Ovary (tissue), 10 donors: ENCODE measurements at places on chromosomes 12 and 14.

DNA sequence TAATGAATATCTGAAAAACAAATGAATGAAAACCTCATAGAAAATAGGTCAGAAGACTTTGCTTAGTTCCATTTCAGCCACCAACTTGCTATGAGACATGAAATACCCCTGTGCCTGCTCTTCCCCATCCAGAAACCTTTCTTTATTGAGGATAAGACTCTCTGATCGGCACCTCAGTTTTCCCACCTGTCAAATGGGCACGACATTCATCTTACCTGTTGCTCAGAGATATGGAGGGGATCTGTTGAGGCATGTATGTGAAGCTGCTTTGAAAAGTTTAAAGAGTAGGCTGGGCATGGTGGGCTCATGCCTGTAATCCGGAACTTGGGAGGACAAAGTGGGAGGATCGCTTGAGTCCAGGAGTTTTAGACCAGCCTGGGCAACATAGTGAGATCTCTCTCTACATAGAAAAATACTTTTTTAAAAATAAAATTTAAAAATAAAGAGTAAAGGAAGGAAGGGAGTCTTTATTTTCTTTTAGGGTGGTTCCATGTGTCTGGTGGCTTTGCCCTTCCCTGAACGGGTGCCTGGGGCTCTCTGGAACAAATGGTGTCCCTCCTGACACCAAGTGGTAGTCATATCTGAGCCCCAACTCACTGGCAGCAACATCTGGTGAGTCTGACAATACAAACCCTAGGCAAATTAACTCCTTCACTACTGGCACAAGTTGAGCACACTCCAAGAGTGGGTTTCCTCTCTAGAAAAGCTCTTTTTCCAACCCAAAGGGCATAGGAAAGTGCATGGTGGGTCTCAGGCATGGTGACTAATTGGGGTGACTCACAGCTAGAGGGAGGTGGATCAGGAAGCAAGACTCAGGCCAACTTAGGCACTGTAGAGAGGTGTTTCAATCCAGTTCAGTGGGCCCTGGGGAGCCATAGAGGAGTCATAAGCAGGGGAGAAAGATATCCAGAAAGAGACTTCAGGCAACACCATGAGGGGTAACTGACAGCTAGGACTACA, 42.1 kb downstream of the MAP1LC3B2 start:
- H3K4me1 ChIP-seq: peaks cover 20% of the 10 kb centered on the region
- H3K27me3 ChIP-seq: no peaks in the 10 kb centered on the region
- DNase-seq: no peak
- no peak overlapping the region for H3K4me3 ChIP-seq
- H3K27ac ChIP-seq: no peak overlapping the region

DNA sequence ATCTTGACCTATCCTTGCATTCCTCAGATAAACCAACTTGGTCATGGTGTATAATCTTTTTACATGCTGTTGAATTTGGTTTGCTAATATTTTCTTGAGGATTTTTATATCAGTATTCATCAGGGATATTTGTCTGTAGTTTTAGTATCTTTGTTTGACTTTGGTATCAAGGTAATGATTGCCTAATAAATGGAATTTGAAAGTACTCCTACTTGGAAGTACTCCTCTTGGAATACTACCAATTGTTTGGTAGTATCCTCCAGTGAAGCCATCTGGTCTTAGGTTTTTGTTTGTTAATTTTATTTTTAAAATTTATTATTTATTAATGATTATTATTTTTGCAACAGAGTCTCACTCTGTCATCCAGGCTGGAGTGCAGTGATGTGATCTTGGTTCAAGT, 85.0 kb downstream of the ATF7IP start:
- H3K4me1 ChIP-seq: peaks cover 1% of the 10 kb centered on the region
- no peak overlapping the region for H3K4me3 ChIP-seq
- no peak for DNase-seq
- no peak overlapping the region for H3K27ac ChIP-seq
- H3K27me3 ChIP-seq: no peaks in the 10 kb centered on the region

- no peaks in the 10 kb centered on the region for H3K27me3 ChIP-seq
- no peak for DNase-seq
- H3K4me3 ChIP-seq: no peak overlapping the region
- H3K27ac ChIP-seq: no peak overlapping the region
- no peaks in the 10 kb centered on the region for H3K4me1 ChIP-seq
- no peaks in the 10 kb centered on the region for H3K36me3 ChIP-seq
Observed at GRCh38 chr14:45057349-45057748, 26.6 kb upstream of the PRPF39 start.

- no peak overlapping the region for H3K27ac ChIP-seq
- no peaks in the 10 kb centered on the region for H3K36me3 ChIP-seq
- DNase-seq: no peak
Observed at GRCh38 chr12:96919510-96920210, 12.6 kb downstream of the NEDD1 start.

- H3K27me3 ChIP-seq: no peaks in the 10 kb centered on the region
- H3K27ac ChIP-seq: no peak overlapping the region
- DNase-seq: no peak
- H3K4me3 ChIP-seq: no peak overlapping the region
- no peaks in the 10 kb centered on the region for H3K36me3 ChIP-seq
Observed at GRCh38 chr12:79083181-79083580, 218.6 kb downstream of the SYT1 start.

DNA sequence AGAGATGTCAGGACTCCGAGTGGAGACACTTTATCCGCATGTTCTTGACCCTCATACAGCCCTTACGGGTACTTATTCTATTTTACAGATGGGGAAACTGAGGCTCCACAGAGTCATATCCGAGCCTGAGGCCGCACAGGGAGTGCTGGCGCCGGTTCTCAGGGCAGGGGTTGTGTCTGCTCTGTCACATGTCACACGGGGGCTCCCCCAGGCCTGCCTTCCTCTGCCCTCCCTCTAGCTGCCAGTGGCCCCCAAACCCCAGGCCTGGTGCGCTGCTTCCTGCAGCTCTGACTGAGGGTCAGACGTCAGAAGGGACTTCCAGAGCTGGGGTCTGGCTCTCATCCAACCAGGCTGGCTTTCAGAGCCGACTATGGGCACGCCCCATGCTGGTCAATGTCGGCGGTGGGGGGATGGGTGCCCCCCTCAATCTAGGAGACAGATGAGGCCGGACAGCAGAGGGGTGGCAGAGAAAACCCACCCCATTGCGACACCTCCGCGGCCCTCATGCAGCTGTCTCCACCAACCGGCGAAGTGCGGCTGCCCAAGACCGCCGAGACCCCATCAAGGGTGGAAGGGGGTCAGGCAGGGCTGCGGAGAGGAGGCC, 811 bp upstream of the INF2 start:
- H3K4me1 ChIP-seq: peaks cover 20% of the 10 kb centered on the region
- H3K27ac ChIP-seq: no peak overlapping the region
- peak overlapping the region; percentile 57 for H3K4me3 ChIP-seq

DNA sequence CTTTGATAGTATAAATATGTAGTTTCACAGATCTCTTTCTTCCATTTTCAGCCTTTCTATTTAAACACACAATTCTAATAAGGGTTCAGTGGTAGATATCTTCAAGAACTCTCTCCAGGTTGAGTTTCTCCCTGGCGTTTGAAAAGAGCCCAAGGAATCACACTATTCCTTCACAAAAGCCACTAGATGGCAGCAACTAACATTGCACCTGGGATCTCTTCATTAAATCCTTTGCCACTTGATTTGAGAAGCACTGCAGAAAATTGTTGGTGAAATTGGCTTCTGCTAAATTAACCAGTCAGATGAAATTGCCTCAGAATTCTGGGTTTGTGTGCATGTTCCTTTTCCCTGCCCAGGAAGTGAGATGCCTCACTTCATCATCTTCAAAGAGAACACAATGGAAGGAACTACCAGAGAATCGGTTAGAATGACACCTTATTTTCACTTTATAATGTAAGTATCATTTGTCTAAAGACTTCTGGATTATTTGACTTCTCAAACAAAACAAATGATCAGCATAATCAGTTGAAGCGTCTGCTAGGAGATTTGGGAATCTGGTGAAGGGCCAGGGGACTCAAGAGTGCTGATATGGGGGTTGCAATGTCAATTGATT, 6.8 kb downstream of the CCDC198 start:
- H3K27ac ChIP-seq: no peak overlapping the region
- H3K36me3 ChIP-seq: no peaks in the 10 kb centered on the region
- DNase-seq: no peak
- H3K4me1 ChIP-seq: no peaks in the 10 kb centered on the region

DNA sequence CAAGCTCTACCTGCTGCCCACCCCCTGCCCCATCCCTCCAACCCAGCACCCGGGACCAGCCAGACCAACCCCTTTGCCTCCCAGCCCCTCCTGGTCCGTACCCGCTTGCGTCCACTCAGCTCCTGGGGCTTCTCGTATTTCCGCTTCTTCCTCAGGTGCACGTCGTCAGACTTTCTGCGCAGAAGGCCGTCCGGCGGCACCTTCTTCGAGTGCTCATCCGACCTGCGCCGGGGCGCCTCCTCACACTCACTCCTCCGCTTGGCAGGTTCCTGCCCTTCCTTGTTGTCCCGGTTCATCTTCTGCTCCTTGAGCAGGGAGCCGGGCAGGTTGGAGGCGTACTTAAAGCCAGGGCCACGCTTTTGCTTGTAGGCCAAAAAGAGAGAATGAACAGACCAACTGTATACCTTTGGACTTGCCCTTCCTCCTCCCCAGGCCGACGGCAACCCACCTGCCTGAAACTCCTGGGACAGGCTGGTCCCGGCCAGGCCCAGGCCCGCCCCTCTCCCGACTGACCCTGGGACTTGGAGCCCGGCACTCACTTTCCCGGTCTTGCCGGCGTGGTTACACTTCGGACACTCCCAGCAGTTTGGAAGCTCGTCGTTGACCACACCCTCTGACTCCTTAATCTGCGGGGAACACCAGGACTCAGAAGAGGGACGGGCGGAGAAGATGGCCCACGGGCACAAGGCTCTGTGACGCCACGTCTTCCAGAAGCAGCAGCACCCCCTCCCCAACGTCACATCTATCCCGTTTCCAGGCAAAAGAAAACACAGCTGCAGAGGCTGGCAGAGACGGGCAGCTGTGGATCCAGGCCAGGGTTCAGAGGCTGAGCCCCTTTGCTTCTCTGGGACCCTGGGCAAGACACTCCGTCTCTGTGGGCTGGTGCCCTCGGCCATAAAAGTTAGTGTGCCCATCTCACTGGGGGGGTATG, 44.3 kb downstream of the RNF34 start:
- no peak for DNase-seq
- no peaks in the 10 kb centered on the region for H3K36me3 ChIP-seq
- no peaks in the 10 kb centered on the region for H3K27me3 ChIP-seq
- H3K4me3 ChIP-seq: no peak overlapping the region
- peaks cover 7% of the 10 kb centered on the region for H3K4me1 ChIP-seq

DNA sequence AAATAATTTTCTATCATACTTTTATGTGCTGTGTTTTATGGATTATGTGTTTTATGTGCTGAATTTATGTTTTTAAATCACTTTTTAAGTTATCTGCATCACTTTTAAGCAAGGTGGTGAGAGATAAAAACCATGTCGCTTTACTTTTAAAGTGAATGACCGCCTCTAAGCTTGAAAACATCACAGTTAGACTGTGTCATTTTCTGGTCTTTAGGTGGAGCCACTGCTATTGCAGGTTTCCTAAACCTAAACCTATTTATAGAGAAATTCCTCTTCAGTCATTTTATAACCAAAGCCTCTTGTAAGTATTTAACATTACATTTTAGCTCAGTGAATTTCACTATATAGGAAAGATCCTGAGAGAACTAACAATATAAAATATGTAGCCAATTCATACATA, 21.0 kb upstream of the MDM2 start:
- no peak overlapping the region for H3K27ac ChIP-seq
- no peak for DNase-seq
- no peaks in the 10 kb centered on the region for H3K27me3 ChIP-seq
- no peaks in the 10 kb centered on the region for H3K36me3 ChIP-seq
- H3K4me3 ChIP-seq: no peak overlapping the region

DNA sequence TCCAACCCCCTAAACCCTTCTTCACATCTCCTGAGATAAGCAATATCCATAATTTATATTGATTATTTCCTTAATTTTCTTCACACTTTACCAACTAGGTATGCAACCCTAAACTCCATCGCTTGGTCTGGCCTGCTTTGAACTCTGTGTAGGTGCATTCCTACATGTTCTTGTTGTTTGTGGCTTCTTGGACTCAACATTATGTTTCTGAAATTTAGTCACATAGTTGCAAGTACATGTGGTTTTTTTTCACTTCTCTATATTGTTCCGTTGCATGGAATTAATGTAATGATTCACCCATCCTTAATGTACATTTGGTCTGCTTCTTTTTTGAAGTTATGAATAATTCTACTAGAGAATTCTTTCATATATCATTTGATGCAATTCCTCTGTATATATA, 1.6 kb upstream of the TAS2R30 start:
- no peak overlapping the region for H3K4me3 ChIP-seq
- no peaks in the 10 kb centered on the region for H3K27me3 ChIP-seq
- H3K36me3 ChIP-seq: no peaks in the 10 kb centered on the region
- no peak overlapping the region for H3K27ac ChIP-seq
- peaks cover 2% of the 10 kb centered on the region for H3K4me1 ChIP-seq
- DNase-seq: no peak

- no peak for DNase-seq
- no peaks in the 10 kb centered on the region for H3K4me1 ChIP-seq
- peaks cover 3% of the 10 kb centered on the region for H3K36me3 ChIP-seq
- H3K27ac ChIP-seq: no peak overlapping the region
- no peak overlapping the region for H3K4me3 ChIP-seq
Observed at GRCh38 chr12:123690191-123690840, 19.4 kb downstream of the TCTN2 start.

GRCh38 chr12:54421175-54421878, 2.3 kb upstream of the ITGA5 start:
- no peak overlapping the region for H3K4me3 ChIP-seq
- peak; percentile 71 for DNase-seq
- H3K27ac ChIP-seq: peak overlapping the region; percentile 8
- no peaks in the 10 kb centered on the region for H3K36me3 ChIP-seq
- no peaks in the 10 kb centered on the region for H3K27me3 ChIP-seq

- H3K4me3 ChIP-seq: peak overlapping the region; percentile 44
- DNase-seq: no peak
- no peaks in the 10 kb centered on the region for H3K36me3 ChIP-seq
- H3K27ac ChIP-seq: no peak overlapping the region
Observed at GRCh38 chr14:24052656-24053547, 1.1 kb downstream of the CARMIL3 start.

GRCh38 chr14:54877015-54877702, 25.5 kb downstream of the GCH1 start:
- H3K4me3 ChIP-seq: no peak overlapping the region
- no peaks in the 10 kb centered on the region for H3K36me3 ChIP-seq
- DNase-seq: no peak
